ENCODE measurements at places on chromosomes 2 and 18. TPM values are rescaled to one million over a fixed set of nuclear protein-coding genes. Genes with fewer than 3 reads are reported as not detected.
A peak's percentile ranks its signal among the peaks of the same experiment; 100 is the strongest.

The ICA1L gene
- 9.9 TPM for total RNA-seq

The CYB5A gene
- 243 TPM for total RNA-seq

DNA sequence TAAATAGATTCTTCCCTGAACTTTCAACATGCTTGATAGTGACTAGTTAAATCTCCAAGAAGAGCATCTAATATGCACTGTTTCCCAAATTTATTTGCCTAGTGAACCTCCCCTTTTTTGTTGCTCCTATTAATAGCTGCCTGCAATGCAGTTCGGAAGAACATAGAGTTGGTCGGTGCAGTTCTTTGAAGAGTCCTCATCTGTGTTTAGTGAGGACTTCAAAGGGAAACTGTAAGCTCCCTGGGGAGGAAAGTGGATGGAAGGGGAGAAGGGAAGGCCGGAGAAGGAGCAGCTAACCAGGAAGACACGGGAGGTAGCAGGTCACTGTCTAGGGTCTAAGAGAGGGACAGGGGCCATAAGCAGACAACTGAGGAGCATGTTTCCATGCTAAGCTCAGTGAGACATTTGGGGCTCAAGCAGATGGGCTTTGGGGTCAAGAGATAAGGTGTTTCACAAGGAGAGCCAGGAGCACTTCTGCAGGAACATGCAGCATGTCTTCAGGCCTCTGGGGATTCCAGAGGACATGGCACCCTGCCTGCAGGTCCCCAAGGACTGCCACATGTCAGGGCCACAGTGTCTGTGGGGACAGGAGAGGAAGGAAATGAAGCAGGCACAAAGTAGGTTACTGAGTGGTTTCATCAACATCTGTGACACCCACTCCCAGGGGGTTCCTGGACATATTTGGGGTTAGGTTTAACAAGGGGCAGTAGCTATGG, 48.7 kb upstream of the ANXA4 start:
- H3K27me3 ChIP-seq = no peaks in the 10 kb centered on the region
- no peak overlapping the region for H3K4me3 ChIP-seq
- no peaks in the 10 kb centered on the region for H3K36me3 ChIP-seq
- no peak overlapping the region for H3K27ac ChIP-seq

DNA sequence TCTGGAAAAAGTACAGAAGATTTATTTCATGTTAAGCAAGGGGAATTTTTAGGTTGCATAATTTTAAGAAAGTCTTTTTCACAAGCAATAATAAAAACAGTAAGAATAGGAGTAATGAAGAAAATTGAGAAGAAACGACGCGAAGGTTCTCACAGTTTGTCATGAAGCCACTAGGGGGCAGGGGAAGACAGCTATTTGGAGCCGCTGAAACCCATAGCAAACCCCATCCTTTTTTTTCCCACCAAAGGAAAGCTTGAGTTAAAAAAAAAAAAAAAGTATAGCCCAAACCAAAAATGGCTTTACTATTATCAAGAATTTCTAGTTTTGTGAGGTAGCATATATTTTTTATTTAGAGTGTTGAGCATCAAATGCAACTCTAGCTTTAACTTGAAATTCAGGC, 300.9 kb downstream of the PHLPP1 start:
- DNase-seq = no peak
- H3K4me1 ChIP-seq = no peaks in the 10 kb centered on the region
- no peak overlapping the region for H3K4me3 ChIP-seq
- H3K36me3 ChIP-seq = no peaks in the 10 kb centered on the region
- H3K27ac ChIP-seq = no peak overlapping the region
- no peaks in the 10 kb centered on the region for H3K27me3 ChIP-seq

GRCh38 chr2:19899985-19900930, 1.5 kb downstream of the TTC32 start:
- DNase-seq = no peak
- no peaks in the 10 kb centered on the region for H3K27me3 ChIP-seq
- H3K27ac ChIP-seq = peak overlapping the region; percentile 98
- H3K36me3 ChIP-seq = no peaks in the 10 kb centered on the region
- H3K4me1 ChIP-seq = peaks cover 11% of the 10 kb centered on the region

GRCh38 chr18:48351216-48352050, 57.8 kb downstream of the ZBTB7C start:
- DNase-seq = no peak
- H3K27me3 ChIP-seq = no peaks in the 10 kb centered on the region
- H3K4me1 ChIP-seq = no peaks in the 10 kb centered on the region
- no peak overlapping the region for H3K27ac ChIP-seq

DNA sequence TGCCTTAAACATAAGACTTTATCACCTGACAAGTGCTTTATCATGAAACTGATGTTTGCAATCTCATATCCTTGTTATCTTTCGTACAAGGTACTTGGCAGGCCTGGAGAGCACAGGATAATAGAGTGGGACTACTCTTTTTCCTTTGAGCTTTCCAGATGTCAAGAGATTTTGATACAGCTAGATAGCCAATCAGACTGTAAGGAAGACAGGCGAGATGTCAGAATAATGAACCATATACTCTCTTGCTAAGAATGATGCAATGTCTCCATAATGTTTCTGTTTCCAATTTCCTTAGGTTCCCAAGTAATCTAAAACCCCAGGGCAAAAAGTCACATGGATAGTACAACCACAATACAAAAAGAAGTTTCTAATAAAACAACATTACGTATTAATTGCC, 313.1 kb downstream of the PDE11A start:
- no peak overlapping the region for H3K4me3 ChIP-seq
- no peak for DNase-seq
- H3K4me1 ChIP-seq = no peaks in the 10 kb centered on the region

The RFX8 gene
- total RNA-seq = 0.28 TPM

The SPATA3 gene
- total RNA-seq = not detected

DNA sequence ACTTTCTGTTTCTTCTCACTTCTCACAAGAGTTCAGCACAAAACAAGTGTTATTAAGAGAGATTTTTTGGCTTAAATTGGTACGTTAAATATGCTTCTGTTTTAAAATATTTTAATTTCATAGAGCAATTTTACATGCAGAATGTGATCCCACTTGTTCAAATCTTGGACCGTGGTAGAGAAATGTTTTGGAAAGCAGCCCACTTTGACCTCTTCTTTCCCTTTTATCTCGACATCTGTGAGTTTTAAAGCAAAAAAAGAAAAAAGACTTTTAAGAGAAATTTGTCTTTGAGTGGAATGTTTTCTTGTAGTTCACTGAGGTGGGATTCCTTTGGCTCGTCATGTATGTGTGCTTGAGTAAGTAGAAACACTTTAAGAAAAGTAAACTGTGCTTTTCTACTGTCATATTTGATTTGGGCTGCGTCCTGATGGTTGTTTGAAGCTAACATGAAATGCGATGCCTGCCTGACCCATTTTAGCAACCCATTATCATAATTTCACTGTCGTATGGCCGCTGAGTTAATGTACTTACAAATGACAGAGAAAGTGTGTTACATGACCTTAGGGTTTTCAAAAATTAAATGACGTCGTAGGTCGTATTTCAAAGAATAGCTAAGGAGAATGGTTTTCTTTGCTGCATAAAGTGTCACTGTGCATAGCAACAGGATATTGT, 54.5 kb downstream of the TSHZ1 start:
- no peak overlapping the region for H3K4me3 ChIP-seq
- no peak overlapping the region for H3K27ac ChIP-seq
- H3K4me1 ChIP-seq = peaks cover 4% of the 10 kb centered on the region
- no peaks in the 10 kb centered on the region for H3K27me3 ChIP-seq

The TMEM127 gene
- total RNA-seq = 72.3 TPM

The CNTNAP5 gene
- total RNA-seq = 0.50 TPM

The ZNF236 gene
- 18.6 TPM for total RNA-seq

All from kidney (tissue), 22 donors.